Activated CD4-positive, alpha-beta memory T cell treated with anti-CD3 and anti-CD28 coated beads, Interleukin-2, amount 10 ng/mL, durations not matched to agents 7 days and 5 days (primary cell): ENCODE measurements at places on chromosomes 7 and 10. TPM values are rescaled to one million over a fixed set of nuclear protein-coding genes. Genes with fewer than 3 reads are reported as not detected.

The DLX5 gene
- not detected for total RNA-seq

The SYT15 gene
- total RNA-seq: 0.86 TPM

The CDC14C gene
- not detected for total RNA-seq

The TMEM26 gene
- total RNA-seq: not detected

The PPP1R17 gene
- not detected for total RNA-seq

The CYP3A7 gene
- total RNA-seq: not detected

The HSPA12A gene
- 0.18 TPM for total RNA-seq

DNA sequence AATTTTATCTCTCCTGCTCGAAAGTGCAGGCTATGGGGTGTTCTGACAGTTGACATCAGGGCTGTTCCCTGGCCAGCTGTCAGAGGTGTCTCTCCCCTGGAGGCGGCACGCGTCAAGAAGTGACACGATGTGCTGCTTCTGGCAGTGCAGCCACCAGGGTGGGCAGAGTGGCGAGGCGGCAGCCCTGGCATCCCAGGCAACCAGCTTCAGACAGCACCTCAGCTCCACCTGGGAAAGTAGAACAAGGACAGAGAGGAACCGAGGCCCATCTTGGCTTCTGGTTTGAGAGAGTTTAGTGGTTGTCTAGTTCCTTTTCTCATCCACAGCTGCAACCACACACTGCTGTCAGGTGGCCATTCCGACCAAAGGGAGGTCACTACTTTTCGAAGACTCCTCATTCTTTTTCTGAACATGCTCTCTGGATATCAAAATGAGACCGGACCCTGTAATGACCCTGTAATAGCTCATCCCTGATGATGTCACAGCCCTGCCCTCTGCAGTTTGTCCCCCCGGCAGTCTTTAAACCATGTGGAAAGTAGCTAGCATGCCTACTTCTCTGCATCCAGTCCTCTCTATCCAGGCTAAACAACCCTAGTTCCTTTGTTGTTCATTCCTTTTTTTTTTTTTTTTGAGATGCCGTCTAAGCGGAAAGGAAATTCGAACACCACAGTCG is 381.0 kb upstream of the NRP1 start:
- DNase-seq: no peak

DNA sequence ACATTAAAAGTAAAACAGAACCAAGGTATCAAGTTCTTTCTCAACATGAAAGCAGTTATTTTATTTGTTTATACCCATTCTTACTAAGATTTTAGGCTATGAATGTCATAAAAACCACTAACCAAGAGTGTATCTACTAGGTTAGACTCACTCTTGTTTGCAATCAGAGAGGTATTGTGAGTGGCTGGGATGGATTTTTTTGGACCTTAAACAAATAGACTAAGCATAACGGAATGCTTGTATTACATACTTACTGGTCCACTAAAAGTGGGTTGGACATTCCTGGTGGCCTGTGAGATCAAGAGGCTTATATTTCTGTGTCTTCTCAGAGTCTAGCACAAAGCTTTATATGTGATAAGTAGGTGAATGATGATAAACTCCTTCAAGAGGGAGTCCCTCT is 32.6 kb upstream of the CBLL1 start:
- DNase-seq: no peak

DNA sequence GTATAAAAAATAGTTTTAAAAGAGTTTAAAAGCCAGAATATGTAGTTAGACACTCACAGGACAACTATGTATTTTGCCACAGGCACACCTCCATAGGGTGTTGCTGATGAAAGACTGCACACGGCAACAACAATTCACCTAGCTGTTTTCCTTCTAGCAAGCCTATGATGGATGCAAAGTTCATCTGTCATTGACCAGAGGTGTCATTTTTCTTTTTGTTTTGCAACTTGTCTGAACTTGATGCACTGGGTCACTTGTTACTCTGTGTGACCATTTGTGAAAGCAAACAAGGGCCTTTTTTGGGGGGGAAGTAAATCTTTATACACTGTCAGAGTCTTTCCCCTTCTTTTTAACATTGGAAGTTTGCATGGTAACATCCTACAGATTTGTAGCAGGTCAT is 258.0 kb upstream of the SEMA3A start:
- no peak for DNase-seq

DNA sequence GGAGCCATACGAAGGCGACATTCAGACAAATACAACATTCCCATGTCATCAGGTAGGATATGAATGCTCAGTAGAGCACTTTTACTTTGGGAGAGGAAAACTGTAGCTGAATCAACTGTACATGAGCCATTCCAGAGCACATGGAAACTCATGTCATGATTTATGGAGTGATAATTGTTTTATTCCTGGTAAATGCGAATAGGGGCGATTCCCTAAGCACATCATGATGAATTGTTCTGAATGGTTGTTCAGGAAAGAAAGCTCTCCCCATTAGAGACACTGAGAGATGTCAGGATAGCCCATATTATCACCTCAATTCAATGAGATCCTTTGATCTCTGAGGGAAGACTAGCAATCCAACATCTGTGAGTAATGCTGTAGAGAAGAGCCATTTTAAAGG is 243.6 kb downstream of the FOXP2 start:
- DNase-seq: no peak

DNA sequence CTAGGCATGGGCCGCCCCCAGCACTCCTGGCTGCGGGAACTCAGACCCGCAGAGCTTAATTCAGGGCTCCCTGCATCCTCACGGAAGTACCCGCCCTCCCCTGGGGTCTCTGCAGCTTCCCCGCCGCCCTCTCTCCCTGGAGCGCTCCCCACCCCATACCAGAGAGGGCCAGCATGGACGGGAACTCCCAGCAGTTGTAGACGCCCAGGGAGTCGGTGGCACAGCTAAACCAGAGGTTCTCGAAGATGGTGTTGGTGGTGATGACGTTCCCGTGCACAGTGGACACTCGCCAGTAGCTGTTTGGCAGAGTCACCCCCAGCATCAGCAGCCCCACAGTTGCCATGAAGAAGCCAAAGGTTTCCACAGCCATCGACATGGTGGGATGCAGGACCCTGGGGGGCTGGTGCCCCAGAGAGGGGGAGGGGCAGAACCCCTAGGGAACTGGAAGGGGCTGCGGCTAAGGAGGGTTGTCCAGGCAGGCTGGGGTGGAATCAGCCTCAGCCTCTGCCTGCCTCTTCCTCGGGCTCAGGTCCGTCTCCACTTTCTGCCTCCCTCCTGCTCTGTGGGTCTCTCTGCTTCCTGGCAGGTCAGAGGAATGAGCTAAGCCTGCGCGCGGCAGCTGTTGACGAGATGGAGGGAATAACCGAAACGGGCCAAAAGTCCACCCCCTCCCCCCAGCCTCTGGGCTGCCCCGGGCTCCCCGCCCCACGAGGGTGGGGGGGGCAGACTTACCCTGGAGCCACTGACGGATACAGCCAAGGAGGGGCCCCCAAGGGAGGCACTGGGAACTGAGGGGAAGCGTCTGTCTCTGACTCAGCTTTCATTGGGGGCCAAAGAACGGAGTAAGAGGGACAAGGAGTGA is at the start of gene CLDN15:
TSS of gene CLDN15 (minus strand) at position 597 of the 862 bp plus-strand sequence. CDS start at position 376, 221 bp downstream.
- DNase-seq: no peak

- no peak for DNase-seq
These were observed 77.6 kb upstream of the MAGI2 start for GRCh38 chr7:79531116-79531515.

- no peak for DNase-seq
These were observed 903 bp upstream of the KCNMA1 start for GRCh38 chr10:77638321-77639101.

- no peak for DNase-seq
These were observed 114.5 kb downstream of the INHBA start for GRCh38 chr7:41588341-41588740.

DNA sequence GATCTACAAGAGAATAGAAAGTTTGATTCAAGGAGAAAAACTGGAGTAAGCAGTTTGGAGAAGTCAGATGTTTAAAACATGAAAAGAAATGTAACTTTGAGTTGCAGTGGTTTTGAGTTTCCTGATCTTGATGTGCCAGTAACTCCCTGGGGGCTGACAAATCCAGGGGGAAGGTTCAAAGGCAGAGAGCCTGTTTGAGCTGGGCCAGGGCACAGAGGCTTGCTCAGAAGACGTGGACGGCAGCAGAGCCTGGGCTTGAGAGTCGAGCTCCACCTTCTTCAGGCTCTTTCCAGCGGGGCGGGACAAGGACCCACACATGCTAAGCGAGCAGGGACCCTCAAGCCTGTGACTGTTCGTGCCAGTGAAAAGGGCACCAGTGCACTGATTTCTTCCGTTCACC is 176.2 kb downstream of the MGMT start:
- DNase-seq: no peak

DNA sequence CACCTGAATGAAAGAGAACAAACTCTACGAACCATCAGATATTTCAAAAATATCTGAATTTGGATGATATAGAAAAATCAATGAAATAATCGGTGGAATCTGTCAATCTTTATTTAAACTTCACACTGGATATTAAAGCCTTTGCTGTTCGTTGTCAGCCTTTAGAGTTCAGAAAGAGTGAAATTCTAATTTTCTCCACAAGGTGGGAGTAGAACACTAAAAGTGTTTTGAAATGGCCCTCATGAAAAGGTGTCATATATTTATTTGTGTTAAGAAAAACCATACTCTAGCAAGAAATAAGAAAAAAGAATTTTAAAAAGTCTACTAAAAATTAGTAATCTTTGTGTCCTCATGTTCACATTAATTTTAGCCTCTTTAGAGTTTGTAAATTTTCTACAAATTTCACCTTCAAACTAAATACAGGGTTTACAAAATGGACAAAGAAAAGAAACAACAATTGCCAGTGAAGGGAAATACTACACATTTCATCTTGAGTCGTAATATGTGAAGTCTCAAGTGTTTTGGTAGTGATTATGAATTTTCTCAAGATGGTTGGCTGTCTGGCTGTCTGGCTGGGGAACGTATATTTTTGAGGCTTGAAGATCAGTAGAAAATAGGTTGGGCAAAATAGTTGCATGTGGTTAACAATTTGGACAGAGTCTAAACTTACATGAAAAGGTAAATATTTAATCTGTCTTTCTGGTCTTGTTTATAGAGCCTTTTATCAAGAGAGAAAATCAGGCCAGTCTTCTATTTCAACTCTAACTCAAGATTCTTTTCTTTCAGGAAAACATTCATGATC is 43.7 kb downstream of the DNAJB9 start:
- no peak for DNase-seq

DNA sequence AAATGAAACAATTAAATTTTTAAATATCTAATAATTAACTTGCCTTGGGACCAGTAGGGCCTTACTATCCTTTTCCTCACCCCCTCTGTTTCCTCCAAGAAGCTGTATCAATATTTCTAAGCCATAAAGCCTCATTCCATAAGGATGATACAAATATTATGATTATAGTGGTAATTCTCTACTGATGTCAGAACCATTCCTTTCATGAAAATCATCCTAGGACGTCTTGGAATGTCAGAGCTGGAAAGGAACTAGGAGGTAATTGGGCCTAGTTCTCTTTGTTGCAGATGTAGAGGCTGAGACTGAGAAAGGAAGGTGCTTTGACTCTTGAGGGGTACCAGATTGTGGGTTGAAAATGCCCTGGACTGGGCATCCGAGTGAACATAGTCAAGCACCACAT is 766.7 kb upstream of the GHITM start:
- DNase-seq: no peak

DNA sequence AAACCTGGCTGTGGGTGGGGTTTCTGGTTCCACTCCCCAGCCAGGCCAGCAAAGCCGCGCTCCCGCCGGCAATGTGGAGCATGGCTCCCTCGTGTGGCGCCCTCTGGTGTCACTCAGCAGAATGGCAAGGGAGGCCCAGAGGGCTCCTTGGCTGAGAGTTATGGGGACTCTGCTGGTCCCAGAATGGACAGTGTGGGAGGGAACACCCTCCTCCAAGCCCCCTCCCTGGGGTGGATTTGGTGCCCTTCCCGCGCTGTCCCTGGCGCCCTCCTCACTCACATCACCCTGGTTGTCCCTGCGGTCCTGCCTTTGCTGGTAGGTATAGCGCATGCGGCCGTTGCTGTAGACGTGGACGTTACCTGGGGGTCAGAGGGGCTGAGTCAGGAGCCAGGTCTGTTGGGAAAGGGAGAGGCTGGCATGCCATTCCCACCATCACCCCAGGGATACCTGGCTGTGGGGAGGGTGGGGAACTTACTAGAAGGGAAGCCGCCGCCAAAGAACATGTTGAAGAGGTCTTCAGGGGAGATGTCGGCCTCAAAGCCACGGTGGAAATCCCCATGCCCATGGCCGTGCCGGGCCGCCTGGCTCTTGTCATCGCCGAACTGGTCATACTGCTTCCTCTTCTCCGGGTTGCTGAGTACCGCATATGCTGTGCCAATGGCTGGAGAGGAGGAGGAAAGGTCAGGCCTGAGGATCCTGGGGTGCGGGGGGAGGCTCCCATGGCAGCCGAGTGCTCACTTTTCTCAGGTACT is 14.0 kb downstream of the DNAJB12 start:
- peak; percentile 83 for DNase-seq

- DNase-seq: no peak
These were observed 336.0 kb downstream of the PLXNA4 start for GRCh38 chr7:132240262-132240661.

- no peak for DNase-seq
These were observed 3.0 kb downstream of the AFAP1L2 start for GRCh38 chr10:114401195-114401791.

DNA sequence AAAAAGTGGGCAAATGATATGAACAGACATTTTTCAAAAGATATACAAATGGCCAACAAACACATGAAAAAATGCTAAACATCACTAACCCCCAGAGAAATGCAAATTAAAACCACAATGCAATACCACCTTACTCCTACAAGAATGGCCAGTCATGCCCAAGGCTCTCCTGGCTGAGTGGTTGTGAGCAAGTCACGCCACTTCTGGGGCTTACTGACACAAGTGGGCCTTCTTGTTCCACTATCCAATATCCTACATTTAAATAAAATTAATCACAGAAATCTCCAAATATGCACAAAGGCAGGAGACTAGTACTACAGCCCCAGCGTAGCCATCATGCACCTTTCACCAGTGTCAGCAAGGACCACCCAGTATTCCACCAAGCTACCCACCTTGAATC is 181.9 kb downstream of the TNS3 start:
- DNase-seq: no peak

GRCh38 chr7:113013761-113014449 is 72.7 kb downstream of the GPR85 start:
- DNase-seq: no peak
